Stimulated activated CD4-positive, alpha-beta T cell treated with anti-CD3 and anti-CD28 coated beads, TNF-alpha, amount 100 ng/mL, for 4 hours (primary cell): ENCODE measurements at places on chromosomes 6 and 20.

DNA sequence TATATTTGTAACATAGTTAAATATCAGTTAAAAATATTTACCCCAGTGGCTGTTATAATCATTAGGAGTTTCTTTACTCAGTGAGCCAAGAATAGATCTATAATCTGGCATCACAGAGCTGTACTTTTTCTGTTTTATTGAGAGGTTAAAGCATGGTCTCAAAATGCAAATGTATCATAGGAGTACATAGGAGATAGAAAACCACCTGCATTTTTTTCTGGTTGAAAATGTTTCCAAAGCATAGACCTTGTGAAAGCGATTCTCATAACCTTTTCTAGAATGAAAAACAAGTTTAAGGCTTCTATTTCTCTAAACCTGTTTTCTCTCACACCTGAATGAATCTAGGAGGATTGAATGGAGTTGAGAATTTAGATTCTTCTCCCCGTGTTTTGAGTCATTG, 14.4 kb downstream of the KCNQ5 start:
- DNase-seq, result no peak

DNA sequence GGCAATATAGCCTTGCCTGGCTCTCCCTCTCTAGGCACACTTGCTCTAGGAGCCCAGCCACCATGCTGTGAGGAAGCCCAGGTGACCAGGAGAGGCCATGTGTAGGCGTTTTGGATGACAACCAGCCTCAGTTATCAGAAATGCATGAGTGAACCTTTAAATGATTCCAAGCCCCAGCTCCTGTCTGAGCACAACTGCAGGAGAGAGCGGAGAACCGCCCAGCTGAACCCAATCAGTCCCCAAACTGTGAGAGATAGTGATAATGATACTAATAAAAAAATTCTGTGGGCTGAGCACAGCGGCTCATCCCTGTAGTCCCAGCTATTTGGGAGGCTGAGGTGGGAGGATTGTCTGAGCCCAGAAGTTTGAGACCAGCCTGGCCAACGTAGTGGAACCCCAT, 83.8 kb upstream of the TOX2 start:
- DNase-seq, result no peak

- no peak for DNase-seq
These were observed at the start of gene GRM1 for GRCh38 chr6:146028851-146029572. TSS of gene GRM1 (plus strand) at chr6:146029062. CDS start at chr6:146029518, 456 bp downstream.

DNA sequence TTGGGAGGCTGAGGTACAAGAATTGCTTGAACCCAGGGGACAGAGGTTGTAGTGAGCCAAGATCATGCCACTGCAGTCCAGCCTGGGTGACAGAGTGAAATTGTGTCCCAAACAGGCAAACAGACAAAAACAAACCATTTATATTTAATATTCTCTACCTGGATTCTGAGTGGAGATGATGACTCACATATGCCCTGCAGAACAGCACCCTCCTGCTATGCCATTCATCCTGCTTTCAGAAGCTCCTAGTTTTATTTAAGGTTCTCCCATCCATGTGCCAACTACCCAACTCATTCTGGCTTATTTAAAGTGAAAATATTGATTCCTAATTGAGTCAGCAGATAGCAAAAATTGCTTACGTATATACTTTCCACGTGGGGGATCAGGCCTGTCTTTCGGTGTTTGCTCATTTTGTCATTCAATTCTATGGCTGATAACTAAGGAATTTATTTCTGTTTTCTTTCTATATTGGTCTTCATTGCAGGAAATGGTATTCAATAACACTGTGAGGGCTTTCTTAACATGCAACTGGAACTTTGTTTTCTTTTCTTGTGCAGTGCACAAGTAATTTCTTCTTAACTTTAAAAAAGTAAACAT, 459.1 kb upstream of the JAG1 start:
- no peak for DNase-seq

DNA sequence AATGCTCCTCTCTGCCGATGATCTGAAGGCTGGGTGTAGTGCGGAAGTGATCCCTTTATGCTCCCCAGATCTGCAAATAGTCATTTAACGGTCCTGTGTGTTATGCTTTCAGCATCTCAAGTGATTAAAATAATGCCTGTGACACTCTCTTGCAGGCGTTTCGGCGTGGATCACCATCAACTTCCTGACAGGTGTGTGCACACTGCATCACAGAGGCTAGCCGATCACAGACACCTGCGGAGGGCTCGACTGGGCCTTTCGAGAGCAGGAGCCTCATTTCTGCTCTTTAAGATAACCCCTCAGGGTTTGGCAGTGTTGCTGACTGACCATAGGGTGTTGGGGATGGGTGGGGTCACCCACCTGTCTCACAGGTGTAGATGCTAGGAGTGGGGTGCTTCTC, 20.0 kb downstream of the ENTPD6 start:
- DNase-seq, result no peak

- DNase-seq, result no peak
These were observed 6.8 kb upstream of the ARMC2 start for GRCh38 chr6:108841377-108841855.

DNA sequence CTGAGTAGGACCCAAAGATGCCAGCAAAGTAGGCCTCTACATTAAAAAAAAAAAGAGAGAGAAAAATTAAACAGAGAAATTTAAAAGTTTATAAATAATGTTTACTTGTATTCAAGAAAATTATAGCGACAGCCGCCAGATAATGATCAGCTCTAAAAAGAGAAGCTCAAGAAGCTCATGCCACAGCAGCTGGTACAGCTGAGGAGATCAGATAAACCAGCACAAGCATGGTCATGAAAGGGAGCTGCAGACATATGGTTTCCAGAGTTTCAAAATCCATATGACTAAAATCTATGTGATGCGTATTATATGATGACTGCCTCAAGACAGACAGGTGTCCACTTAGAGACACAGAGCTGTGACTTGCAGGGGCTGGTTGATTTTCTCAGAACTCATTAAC, 13.6 kb upstream of the HLA-C start:
- DNase-seq, result no peak

DNA sequence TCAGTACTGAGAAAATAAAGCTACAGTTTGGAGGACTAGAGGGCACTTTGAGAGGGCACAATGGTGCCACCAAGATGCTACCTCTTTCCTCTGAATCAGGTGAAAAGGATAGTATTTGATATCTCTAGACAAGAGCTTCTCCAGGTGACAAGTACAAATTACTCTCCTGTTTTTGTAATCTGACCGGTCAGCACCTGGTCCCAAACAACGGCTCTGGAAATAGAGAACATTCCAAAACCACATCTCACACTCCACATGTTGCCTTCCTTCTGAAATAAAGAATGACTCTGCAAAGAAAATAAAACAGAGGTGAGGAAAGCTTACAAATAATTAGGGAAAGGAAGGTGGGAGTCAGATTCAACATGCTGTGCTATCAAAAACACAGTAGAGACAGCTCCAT, 51.3 kb upstream of the CITED2 start:
- no peak for DNase-seq

GRCh38 chr6:24851086-24851485, 52.4 kb upstream of the ARMH2 start:
- DNase-seq, result no peak

DNA sequence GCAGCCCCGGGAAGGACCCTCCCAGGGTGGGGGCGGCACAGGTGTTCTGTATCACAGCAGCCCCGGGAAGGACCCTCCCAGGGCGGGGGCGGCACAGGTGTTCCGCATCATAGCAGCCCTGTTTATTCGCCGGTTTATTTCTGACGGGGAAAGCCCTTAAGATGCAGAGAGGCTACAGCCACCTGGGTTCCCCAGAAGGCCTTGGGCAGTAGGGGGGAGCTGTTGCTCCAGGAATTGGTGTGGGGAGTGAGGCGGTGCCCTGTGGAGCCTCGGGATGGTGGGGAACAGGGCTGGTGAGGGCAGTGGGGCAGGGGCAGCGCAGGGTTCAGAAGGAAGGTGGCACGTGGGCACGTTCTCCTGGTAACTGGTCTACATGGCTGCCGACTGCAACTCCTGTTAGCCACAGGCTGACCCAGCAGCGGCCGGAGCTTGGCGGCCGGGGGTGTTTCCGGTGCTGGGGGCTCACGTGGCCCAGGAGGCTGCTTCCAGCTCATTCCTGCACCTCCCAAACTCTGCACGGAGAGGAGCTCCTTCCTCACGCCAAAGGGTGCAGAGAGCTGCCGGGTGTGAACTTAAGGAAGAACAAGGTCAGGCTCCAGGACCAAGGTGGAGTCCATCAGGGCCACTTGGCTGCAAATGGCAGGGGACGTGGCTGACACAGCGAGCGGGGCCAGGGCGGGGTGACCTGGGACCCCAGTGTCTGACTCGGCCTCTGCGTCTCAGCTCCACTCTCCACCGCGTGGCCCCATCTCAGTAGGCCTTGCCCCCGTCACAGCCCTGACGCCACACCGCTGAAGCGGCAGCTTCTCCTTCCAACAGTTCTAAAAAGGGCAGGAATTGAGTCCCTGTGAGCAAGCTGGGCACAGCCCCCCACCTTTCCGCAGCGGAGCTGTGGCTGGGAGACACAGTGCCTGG, 13.2 kb downstream of the SLCO4A1 start:
- DNase-seq, result no peak

DNA sequence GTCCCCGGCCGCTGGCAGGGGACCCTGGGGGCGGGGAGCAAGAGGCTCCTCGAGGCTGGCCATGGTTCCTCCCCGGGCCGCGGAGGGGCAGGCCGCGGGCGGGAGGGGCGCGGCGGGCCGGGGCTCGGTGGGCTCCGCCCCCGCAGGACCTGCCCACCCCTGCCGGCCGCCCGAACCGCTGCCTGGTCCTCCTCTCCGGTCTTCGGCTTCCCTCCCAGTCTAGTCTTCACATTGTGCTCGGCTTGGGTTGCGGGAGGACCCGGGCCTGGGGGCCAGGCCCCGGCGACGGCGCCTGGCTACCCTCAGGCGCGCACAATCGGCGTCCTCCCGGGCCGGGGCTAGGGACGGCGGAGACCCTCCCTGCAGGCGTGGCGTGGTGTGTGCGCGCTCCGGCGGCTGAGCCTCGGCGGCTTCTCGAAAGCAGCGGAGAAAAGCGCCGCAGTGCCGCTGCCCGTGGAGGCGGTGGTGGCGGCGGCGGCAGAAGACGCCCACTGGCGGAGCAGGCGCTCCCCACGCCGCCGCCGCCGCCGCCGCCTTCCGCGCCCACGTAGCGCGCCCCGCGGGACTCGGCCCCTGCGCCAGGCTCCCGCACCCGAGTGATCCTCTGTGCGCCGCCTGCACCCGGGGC, at the start of gene PDE10A:
Gene PDE10A, minus strand, starts transcription at position 493 of the 628 bp plus-strand sequence. Its CDS starts 430 bp downstream, at position 63.
- no peak for DNase-seq

DNA sequence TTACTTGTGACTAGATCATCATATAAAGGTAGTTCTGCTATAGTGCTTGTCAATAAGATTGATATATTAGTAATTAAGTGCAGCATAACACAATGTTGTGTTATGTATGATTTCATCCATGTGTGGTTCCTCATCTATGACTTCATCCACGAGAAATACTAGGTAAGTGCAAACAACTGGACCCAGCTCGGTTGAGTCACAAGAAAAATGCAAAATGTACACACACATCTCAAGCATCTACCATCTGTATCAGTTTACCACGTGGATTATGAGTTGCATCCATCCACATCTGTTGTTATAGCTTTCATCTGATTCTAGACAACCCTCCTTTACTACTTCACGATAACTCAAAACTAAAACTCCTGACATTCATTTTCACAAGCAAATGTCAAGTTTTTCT, 517.0 kb upstream of the CITED2 start:
- no peak for DNase-seq

GRCh38 chr20:16520154-16520553, 53.1 kb downstream of the KIF16B start:
- DNase-seq, result no peak

GRCh38 chr6:136762022-136762975, 30.0 kb downstream of the MAP3K5 start:
- no peak for DNase-seq

DNA sequence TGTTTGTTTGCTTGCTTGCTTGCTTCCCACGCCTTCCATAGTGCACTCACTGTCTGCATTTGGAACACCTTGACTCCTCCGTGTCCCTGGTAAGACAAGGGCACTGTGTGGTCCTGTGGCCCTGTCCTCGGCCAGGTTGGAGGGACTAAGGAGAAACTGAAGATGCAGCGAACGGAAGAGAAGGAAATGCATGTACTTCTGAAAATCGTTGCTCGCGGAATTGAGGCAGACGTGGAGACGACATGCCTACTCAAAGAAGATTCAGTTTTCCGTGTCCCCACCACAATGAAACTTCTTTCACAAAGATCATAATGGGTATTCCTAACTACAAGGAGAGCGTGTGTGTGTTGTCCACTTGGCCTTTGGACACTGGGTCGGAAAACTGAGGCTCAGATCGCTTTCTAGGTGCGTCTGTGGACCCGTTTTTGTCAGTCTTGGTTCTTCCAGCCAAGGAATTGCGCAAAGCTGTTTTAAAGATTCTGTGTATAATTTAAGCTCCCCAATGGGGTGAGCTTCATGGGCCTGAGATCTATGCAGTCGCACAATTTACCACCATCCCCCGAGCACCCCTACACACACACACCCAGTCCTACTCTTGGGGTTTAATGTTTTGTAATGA, 120.4 kb upstream of the ZNF184 start:
- DNase-seq, result no peak

GRCh38 chr20:56934888-56935287, 305.8 kb downstream of the TFAP2C start:
- DNase-seq, result no peak

- DNase-seq, result no peak
These were observed 7.3 kb upstream of the MAVS start for GRCh38 chr20:3839328-3839727.

- no peak for DNase-seq
These were observed 21.7 kb downstream of the UBD start for GRCh38 chr6:29537714-29538403.

DNA sequence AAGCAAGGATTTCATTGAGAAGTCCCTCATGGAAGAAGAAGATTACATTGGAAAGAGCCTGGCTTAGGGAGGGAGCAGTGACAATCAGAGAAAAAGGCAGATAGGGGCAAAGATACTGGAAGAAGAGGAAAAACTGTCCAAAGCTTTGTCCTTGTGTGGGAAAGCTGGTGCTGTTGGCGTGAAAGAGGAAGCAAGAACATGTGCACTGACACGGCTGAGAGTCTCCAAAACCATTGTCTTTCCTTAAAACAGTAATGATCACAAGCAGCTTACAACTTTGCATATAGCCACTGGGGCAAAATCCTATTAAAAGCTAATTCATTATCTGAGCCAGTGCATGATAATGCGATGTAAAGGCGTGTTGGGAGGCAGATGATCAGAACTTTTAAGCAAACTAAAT, 85.1 kb upstream of the ESR1 start:
- no peak for DNase-seq

GRCh38 chr20:58117944-58118343, 110.5 kb downstream of the ANKRD60 start:
- no peak for DNase-seq
